NCI-H774 (cell line): ENCODE measurements at places on chromosomes 6 and 20.

GRCh38 chr6:125888989-125889656 is 67.4 kb upstream of the HINT3 start:
- DNase-seq: no peak

- peak; percentile 77 for DNase-seq
Measured at GRCh38 chr20:46085179-46085851, 4.4 kb downstream of the NCOA5 start.

GRCh38 chr6:122449069-122449468 is 22.5 kb downstream of the SERINC1 start:
- DNase-seq: no peak

DNA sequence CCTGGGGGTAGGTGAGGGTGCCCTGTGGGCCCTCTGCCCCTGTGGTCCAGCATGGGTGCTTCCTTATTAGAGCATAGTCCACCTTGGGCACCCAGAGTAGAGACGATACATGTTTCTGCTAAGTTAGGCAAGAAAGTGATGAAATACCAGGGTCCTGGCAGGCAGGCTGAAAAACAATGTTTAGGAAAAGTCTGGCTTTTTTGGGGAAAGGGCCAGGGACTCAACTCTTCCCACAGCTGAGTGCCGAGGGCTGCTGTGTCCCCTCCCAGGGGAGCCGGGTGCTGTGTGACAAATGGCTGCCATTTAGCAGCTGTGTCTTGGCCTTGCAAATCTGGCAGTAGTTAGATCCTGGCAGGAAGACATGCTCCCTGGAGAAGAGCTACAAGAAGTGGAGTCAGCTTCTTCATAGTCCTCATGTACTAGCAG is 61.5 kb downstream of the RREB1 start:
- DNase-seq: no peak
